Islet precursor cell (in vitro differentiated cells): ENCODE measurements at places on chromosomes 7 and 10.

GRCh38 chr10:3750006-3750816 lies 34.8 kb downstream of the KLF6 start:
- no peak for DNase-seq

GRCh38 chr7:27204851-27205322 lies 5.0 kb upstream of the HOXA13 start:
- peak; percentile 77 for DNase-seq

- no peak for DNase-seq
Observed at GRCh38 chr7:89773611-89774010, 380.7 kb upstream of the STEAP1 start.

DNA sequence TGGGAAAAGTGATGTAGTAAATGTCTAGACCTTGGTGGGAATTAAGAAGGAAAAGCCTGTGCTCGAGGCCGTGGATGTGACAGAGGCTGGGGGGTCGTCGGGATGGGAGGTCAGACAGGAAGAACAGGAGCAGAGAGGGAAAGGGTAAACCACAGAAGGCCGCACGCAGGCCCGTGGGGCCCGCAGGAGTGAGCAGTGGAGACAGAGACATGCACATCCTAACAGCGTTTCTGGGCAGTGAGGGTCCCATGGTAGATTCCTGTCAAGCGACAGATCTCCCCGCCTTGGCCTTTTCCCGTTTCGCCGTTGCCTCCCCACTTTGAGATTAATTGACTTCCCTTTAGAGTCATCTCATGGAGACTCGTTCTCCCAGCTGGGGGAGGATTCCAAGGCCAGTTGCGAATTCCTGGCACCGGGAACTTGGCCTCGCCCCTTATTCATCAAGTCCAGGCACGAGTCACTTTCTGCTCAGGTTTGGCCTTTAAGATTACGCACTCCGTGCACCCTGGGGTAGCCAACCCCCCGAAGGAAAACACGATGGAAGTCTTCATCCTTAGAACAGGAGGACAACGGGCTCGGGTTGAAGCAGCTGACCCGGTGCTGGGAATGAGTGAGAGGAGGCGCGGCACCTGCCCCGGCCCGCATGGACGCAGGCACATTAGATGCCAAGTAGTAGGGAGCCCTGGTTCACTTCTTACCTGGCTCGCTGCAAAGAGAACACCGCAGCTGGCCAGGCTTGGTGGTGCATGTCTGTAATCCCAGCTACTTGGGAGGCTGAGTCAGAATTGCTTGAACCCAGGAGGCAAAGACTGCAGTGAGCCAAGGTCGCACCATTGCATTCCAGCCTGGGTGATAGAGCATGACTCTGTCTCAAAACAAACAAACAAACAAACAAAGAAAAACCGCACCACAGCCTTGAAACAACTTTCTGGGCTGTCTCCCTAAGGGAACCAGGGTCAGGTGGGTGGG lies 315.2 kb upstream of the SHH start:
- peak; percentile 57 for DNase-seq

GRCh38 chr10:123967626-123968243 lies 76.1 kb upstream of the CPXM2 start:
- DNase-seq = peak; percentile 84

- DNase-seq = peak; percentile 69
Observed at GRCh38 chr10:91683975-91684374, 51.1 kb upstream of the PPP1R3C start.

GRCh38 chr7:142615508-142615907 lies 133.8 kb upstream of the PRSS1 start:
- no peak for DNase-seq

- no peak for DNase-seq
Observed at GRCh38 chr7:151337346-151337745, 4.3 kb upstream of the NUB1 start.

DNA sequence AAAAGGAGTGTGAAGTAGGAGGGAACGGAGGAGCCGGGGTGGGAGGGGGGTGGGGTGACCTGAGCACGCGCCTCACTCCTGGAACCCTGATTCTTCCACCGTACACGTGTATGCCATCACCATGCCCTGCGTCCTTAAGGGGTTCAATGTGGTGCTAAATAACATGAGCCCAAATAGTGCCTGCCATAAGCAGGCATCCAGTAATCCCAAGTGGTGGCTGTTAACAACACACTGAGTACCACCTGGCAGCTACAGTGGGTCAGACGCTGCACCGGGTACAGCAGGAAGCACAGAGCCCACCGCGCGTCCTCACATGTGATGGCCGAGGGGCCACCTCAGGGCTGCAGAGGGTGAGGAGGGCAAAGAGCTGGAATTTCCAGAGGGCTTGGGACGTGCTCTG lies 81.9 kb downstream of the PTPRN2 start:
- no peak for DNase-seq

- no peak for DNase-seq
Observed at GRCh38 chr10:62992145-62992721, 140.9 kb upstream of the NRBF2 start.

GRCh38 chr10:7102557-7103349 lies 308.1 kb downstream of the SFMBT2 start:
- DNase-seq = no peak

DNA sequence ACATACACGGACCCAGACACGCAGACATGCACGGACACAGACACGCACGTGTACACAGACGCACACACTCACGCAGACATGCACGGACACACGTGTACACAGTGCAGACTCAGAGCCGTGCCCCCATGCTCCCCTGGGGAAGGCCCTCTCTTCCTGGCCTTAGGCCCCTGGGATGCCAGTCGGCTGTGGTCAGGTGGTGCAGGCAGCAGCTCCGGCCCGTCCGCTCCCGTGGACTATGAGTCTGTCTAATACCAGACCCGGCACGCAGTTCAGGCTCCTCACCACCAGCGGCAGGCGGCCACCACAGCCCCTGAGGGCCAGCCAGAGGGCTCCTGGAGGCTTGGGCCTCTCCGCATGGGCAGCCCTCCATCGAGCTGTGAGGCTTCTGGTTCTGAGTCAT lies 52.0 kb upstream of the NKX6-2 start:
- peak; percentile 49 for DNase-seq

DNA sequence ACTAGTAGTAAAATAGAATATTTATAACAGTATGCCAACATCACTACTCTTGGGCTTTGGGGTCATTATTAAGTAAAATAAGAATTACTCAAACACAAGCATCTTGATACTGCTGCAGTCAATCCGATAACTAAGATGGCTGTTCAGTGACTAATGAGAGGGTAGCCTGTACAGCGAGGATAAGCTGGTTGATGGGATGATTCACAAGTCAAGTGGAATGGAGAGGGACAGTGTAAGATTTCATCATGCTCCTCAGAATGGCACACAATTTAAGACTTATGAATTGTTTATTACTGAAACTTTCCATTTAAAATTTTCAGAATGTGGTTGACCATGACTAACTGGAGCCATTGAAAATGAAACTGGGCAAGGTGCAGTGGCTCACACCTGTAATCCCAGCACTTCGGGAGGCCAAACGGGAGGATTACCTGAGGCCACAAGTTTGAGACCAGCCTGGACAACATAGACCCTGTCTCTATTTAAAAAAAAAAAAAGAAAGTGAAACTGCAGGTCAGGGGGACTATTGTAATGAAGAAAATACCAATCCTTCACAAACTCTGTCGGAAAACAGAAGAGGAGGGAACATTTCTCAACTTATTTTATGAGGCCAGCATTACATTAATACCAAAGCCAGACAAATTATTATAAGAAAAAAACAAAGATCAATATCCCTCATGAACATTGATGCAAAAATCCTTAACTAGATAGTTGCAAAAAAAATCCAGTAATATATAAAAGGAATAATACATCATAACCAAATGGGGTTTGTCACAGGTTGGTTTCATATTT lies 11.2 kb downstream of the AVL9 start:
- DNase-seq = no peak

DNA sequence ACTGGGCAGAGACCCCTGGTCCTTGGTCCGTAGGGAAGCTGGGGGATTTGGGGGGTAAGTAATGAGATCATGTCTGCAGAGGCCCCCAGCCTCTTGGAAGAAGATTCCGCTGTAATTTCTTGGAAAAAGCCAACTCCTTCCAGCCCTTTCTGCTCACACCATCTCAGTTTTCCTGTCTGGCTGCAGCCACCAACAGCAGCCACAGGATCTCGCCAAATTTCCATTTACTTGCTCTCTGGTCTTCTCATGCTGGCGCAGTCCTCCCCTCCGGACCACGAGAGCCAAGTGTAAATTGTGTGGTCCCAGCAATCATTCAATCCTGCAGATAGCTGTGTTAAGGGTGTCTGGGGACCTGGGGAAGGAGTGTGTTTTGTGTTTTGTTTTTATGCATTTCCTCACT lies 49.6 kb downstream of the ASB13 start:
- peak; percentile 41 for DNase-seq

- DNase-seq = no peak
Observed at GRCh38 chr10:69883310-69884023, 81.8 kb downstream of the COL13A1 start.

DNA sequence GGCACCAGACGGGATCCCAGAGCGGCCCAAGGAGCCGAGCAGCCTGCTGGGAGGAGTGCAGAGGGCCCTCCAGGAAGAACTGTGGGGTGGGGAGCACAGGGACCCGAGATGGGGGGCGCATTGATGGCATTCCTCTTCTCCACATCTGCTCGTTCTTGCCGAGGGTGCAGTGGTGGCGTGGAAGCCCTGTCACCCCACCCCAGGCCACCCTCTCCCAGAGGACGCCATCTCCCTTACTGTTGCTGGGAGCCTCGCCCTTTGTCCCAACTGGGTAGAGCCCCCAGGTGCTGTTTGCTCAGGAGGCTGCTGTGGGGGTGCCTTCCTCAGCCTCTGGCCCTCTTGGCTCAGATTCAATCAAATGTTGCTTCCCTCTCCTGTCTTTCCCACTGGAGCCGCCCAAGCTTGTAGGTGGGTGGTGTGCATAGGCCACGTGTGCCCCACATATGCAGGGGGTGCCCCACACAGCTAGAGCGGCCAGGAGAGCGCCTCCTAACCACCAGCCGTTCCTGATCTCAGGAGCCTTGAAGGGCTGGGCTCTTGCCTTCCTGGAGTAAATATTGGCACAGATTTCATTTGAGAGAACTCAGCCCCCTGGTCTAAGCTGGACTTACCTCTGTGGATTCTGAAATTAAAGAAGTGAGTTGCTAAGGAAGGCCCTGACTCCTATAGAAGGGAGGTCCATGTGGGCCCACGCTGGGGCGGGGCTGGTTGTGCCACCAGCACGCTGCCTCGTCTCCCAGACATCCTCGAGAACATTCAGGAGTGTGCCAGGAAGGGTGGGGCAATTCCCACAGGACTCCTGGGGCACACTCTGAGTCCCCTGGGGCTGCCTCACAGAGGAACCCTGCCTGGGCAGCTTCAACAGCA lies 39.2 kb downstream of the ZNF467 start:
- no peak for DNase-seq

DNA sequence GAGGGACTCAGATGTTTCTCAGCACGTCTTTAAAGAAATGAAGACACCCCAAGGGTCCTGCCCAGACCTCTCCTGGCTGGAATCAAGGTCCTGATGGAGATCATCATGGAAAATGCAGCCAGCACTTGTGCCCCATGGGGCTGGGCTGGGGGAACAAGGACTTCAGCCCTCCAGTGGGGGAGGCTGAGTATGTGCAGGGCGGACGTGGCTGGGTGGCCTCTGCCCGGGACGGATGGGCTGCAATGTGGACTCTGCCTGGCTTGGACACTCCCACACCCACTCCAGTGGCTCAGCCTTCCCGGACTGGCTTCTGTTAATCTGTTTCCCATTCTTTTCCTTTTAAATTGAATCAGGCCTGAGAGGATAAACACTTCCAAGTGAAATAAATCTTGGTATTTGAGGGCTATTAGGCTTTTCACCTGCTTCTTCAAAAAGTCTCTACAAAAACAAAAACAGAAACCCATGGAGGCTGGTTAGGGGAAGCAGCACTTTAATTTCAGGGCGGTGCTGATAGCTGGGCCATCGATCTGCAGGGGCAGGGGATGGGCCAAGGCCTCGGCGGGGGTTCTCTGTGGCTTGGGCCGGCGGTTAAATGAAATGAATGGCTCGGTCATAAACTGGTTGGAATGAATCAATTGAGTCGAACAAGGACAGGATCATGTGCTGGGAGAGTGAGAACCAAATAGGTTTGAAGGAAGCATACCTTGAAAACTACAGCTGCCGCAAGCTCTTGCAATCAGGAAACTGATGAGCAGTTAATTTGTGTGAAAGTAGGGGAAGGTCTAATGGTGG lies 51.4 kb downstream of the ADARB2 start:
- DNase-seq = no peak

DNA sequence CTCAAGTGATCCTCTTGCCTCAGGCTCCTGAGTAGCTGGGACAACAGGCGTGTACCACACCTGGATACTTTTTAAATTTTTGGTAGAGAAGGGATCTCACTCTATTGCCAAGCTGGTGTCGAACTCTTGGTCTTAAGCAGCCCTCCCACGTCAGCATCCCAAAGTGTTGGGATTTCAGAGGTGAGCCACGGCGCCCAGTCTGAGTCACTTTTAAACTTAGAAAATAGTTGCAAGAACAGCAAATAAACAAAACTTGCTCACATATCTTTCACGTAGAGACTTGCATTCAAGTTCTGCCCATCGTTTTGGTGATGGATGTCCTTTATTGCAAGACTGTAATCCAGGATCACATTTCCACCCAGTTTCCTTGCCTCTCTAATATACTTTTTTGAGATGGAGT lies 16.6 kb downstream of the GTF2I start:
- DNase-seq = no peak

DNA sequence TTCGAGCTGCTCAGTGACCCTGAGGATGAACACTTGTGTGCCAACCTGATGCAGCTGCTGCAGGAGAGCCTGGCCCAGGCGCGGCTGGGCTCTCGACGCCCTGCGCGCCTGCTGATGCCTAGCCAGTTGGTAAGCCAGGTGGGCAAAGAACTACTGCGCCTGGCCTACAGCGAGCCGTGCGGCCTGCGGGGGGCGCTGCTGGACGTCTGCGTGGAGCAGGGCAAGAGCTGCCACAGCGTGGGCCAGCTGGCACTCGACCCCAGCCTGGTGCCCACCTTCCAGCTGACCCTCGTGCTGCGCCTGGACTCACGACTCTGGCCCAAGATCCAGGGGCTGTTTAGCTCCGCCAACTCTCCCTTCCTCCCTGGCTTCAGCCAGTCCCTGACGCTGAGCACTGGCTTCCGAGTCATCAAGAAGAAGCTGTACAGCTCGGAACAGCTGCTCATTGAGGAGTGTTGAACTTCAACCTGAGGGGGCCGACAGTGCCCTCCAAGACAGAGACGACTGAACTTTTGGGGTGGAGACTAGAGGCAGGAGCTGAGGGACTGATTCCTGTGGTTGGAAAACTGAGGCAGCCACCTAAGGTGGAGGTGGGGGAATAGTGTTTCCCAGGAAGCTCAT lies 1.1 kb downstream of the DDIT4 start:
- peak; percentile 84 for DNase-seq

- no peak for DNase-seq
Observed at GRCh38 chr10:131031346-131031745, 280.2 kb downstream of the TCERG1L start.

GRCh38 chr7:151038951-151039849 lies 9.1 kb upstream of the ASIC3 start:
- DNase-seq = peak; percentile 98

GRCh38 chr10:88293651-88294230 lies 289.4 kb downstream of the RNLS start:
- DNase-seq = no peak

- no peak for DNase-seq
Observed at GRCh38 chr10:75956624-75957023, 525.2 kb downstream of the LRMDA start.
